ENCODE measurements at places on chromosomes 3 and 15.

- no peak for DNase-seq
Observed at GRCh38 chr3:46122091-46122490, 86.0 kb downstream of the CCR1 start.

DNA sequence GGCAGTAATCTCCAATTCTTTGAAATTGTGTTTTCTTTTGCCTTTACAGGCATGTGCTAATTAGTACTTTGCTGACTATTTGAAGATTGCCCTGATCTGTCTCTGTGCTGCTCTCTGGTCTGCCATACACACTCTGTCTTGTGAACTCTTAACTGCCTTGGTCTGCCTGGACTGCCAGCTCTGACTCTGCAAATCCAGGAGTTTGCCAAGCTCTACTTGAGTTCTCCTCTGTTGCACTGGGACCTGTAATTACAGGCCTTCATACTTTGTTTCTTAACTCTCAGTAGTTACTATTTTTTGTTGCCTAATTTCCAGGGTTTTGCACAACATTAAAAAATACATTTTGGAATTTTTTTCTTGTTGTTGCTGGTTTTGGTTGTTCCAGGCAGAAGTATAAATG lies 155.0 kb downstream of the RSRC1 start:
- no peak for DNase-seq

GRCh38 chr3:43379343-43379742 lies 93.0 kb downstream of the SNRK start:
- no peak for DNase-seq

GRCh38 chr15:66700412-66700801 lies 1.6 kb upstream of the SMAD6 start:
- DNase-seq = no peak

- no peak for DNase-seq
Observed at GRCh38 chr15:65869954-65870871, 922 bp downstream of the RAB11A start.

DNA sequence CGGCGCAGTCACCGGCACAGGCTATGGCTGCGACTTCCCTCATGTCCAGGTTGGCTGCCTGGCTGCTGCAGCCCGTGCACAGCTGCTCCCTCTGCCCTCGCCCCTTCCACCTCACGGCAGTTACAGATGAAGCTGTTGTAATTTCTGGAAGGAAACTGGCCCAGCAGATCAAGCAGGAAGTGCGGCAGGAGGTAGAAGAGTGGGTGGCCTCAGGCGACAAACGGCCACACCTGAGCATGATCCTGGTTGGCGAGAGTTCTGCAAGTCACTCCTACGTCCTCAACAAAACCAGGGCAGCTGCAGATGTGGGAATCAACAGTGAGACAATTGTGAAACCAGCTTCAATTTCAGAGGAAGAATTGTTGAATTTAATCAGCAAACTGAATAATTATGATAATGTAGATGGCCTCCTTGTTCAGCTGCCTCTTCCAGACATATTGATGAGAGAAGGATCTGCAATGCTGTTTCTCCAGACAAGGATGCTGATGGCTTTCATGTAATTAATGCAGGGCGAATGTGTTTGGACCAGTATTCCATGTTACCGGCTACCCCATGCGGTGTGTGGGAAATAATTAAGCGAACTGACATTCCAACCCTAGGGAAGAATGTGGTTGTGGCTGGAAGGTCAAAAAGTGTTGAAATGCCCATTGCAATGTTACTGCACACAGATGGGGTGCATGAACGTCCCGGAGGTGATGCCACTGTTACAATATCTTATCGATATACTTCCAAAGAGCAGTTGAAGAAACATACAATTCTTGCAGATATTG lies 13.2 kb upstream of the GNB4 start:
- DNase-seq = no peak

DNA sequence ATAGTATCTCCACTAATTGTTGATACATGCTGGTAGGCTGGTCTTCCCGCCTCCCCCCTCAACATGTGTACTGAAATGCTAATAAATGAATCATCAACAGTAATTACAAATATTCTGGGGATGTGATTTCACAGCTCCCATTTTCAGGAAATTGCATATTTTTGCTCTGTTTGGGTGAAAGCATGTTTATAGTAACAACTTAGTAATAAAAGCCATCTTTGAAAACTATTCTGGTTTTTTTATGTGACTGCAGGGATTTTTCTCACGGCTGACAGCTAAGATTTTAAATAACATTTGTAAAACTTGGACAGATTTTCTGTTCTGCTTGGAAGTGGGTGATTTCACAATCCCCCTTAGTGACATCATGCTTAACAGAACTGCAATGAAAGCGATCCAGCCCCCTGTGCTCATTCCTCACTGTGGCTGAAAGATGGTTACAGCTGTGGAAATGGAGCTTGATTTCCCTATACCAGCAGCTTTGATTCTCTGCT lies 25.6 kb upstream of the FAM174B start:
- no peak for DNase-seq

- no peak for DNase-seq
Observed at GRCh38 chr3:33900809-33901505, 102.5 kb downstream of the PDCD6IP start.

DNA sequence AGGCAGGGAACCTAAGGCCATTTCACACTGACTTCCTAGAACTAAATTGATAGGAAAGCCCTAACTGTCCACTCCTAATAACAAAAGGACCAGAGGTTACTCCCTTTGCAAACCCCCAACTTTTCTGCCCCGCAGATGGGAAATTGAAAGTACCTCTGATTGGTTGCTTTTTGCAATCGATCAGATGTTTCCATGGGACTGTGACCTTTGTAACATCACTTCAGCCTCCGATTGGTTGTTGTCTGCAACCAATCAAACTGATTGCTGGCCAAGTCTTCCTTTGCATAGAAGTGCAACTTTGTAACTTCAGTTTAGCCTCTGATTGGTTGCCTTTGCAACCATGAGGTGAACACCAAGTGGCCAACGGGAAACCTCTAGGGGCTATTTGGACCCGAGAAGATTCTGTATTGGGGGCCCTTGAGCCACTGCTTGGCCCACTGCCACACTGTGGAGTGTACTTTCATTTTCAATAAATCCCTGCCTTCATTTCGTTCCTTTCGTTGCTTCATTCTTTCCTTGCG lies 11.3 kb upstream of the KNL1 start:
- DNase-seq = no peak

GRCh38 chr15:29003840-29004233 lies 118.1 kb downstream of the APBA2 start:
- DNase-seq = no peak

DNA sequence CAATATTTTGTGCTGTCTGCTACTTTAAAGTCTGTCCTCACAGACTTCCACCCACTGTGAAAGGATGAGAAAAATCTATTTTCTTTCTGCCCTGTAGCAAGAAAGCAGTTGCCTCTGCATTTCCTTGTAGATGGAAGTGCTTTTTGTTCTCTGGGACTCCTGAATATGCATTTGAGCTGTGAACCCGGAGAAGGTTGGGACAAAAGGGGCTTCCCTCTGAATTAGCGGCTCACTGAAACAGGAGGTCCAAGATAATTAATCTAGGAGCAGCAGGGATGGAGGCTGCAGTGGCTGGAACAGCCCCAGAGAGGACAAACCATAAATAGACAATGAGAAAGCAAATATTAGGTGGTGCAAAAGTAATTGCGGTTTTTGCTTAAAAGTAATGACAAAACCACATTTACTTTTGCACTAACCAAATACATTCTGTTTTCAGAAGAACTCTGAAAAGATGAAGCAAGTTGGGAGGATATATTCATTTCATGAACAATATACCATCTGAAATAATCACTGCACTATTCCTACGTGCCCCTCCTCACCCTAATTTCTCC lies 143.4 kb upstream of the KBTBD8 start:
- DNase-seq = no peak

DNA sequence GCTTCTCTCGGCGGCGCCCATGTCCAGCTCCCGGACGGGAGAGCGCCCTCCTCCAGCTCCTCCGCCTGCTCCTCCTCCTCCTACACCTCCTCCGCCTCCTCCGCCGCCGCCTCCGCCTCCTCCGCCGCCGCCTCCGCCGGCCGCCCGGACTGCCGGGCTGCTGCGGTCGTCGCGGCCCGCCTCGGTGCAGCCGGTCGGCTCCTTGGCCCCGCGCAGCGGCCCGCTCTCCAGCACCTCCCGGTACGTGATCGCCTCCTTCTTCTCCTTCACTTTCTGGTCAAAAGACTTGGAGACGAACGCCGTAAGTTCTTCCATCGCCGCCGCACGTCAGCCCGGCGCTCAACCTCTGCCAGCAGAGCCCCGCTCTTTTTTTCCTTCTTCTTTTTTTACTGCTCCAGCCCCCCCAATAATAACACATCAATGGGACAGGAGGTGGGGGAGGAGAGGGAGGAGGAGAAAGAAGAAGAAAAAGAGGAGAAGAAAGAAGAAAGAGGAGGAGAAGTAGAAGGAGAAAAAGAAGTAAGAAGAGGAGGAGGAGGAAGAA lies 438 bp downstream of the SHOX2 start:
- DNase-seq = no peak
